ENCODE measurements at places on chromosomes 12 and 14.
A peak's percentile ranks its signal among the peaks of the same experiment; 100 is the strongest.

- DNase-seq: no peak
Observed at GRCh38 chr12:115598871-115599811, 678.4 kb downstream of the MED13L start.

- no peak for DNase-seq
Observed at GRCh38 chr14:55874785-55875184, 243.4 kb upstream of the PELI2 start.

- DNase-seq: no peak
Observed at GRCh38 chr12:27164330-27165040, 79.6 kb upstream of the STK38L start.

GRCh38 chr12:132986885-132987225 lies 688 bp downstream of the ZNF26 start:
- DNase-seq: no peak

DNA sequence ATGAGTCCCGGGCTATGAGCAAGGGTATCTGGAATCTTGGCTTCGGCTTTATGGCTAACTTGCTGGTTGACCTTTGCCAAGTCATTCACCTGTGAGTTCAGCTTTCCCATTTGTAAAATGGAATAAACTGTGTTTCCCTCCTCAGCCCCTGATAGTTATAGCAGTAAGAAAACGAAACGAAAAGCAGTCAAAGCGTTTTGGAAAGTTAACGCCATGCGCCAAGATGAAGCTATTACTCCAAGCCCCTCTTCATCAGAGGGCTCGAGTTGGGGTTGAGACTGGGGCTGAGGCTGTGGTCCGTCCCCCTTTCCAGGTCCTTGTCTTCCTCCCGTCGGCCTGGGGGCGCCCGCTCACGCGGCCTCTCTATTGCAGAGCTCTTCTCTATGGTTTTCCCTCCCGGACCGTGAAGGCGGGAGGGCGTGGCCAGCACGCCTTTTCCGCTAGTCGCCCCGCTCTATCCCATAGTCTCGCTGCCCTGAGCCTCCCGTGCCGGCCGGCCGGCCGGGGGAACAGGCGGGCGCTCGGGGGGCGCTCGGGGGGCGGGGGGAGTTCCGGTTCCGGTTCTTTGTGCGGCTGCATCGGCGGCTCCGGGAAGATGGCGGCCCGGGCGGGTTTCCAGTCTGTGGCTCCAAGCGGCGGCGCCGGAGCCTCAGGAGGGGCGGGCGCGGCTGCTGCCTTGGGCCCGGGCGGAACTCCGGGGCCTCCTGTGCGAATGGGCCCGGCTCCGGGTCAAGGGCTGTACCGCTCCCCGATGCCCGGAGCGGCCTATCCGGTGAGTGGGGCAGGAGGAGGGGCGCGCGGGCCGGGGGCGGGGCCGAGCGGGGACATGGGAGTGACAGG lies at the start of gene SMARCD1:
Gene SMARCD1 (plus strand): TSS at position 568 of the 840 bp plus-strand sequence. CDS start 28 bp downstream, at position 596.
- peak; percentile 71 for DNase-seq

DNA sequence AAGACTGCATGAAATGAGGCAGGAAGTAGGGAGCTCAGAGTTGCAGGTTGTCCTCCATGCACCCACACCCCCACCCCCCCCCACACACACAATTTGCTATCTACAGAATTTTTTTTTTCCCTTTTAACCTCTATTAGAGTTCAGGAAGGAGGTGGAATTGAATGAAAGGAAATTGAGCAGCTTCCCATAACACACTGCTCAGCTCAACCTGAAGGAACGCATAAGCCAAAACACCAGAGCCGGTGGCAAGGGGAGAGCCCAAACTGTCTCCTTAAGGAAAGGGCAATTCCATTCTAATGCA lies 74.1 kb downstream of the NUAK1 start:
- DNase-seq: no peak

GRCh38 chr12:125098676-125099408 lies 33.6 kb downstream of the AACS start:
- no peak for DNase-seq

DNA sequence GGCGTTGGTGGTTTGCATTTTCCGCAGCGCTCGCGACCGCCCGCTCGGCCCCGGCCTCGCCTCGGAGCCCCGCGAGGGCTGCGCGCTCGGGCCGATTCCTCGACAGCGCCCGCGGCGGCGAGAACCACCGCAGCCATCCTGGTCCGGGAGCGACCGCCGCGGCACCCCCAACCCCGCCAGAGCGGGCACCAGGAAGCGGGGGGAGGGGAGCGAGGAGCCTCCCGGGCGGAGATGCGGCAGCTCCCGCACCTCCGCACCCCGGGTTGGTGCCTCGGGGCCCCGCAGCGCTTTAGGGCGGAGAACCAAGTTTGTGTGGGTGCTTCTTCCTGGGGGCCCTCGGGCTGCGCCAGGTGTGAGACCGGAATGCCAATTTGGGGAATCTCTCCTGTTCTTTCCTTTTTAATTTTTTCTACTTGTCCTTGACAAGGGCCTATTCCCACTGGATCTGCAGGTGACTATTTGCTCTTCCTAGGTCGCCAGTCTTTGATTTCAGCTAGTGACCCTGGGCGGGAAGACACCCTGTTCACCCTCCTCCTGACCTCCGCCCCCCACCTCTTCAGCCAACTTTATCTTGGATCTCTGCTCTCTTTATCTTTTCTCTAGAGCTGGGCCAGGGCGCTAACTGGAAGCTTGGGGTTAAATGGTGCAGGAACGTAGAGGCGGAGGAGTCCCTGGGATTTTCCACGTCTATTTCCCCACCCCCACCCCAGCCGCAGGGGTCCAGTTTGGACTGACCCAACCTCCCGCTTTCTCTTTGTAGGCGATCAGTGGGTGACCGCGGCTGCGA lies at the start of gene SOCS2:
Gene SOCS2 (plus strand): TSS at position 751 of the 787 bp plus-strand sequence. CDS start 223 bp downstream, outside the sequence.
- DNase-seq: peak; percentile 5

GRCh38 chr12:86787419-86787818 lies 531.2 kb upstream of the MGAT4C start:
- no peak for DNase-seq

DNA sequence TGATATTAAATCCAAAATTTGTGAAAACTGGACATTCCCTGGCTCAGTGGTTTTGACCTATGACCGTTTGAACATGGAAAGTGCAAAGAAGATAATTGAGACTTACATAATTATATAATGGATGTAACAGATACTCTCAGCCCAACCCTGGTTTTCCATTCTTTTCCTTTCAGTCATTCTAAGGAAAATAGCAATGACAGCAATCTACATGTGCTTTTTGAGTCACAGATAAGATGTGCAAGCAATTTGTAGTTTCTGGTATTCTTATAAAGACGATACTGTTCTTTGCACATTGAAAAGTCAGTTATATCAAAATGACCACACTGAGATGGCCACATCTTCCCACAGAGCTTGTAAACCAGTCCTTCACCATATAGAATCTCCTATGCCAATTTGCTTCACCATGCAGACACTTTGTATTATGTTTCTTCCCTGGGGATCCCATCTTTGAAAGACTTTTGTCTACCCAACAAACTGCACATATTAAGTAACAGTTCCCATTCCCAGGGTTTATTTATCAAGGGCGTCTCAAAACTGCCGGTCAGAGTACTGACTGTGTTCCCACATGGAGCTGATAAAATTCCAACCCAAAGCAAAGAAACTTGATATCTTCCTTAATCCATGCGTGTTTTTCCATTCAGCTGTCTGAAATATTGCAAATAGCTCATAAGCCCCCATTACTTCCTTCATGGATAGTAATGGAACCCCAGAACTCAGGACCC lies 34.8 kb downstream of the PLXNC1 start:
- DNase-seq: no peak

GRCh38 chr14:83419420-83419819 lies 1885.8 kb upstream of the SEL1L start:
- no peak for DNase-seq

DNA sequence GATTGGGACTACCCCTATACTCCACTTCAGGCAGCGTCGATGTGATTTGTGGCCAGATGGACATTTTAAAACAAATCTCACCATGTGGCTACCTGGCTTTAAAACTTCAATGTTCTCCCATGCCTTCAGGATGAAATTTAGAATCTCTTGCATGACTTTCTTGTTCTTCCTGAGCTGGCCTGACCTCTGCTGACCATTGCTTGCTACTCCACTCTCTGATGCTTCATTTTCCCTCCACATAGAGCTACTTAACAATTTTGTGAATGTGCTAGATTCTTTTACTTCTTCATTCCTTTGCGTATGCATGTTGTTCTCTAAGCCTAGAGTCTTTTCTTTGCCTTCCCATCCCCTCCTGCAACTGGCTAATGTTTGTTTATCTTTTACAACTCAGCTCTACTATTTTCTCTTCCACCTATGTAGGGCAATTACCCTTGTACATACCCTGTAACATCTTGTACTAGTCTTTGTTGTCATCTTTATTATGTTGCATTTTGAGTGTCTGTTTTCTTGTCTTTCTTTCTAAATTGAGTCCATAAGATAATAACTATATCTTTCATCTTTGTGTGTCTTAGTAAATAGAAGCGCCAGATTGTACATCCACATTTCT lies 41.2 kb downstream of the YLPM1 start:
- no peak for DNase-seq

DNA sequence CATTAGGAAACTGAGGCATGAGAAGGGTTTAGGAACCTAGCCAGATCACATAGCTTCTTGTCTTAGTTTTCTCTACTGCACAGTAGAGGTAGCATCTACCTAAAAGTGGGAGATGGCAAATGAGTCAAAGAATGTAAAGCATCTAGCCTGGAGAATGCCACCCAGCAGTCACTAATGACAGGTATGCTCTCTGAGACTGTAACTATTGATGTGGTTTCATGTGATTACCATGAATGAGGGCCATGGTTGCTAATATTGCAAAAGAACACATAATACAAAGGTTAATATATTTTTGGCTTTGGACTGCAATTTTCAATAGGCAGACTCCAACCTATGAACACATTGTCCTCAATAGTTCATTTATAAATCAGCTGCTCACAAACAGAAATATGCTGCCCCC lies 389.9 kb downstream of the GRIN2B start:
- no peak for DNase-seq

DNA sequence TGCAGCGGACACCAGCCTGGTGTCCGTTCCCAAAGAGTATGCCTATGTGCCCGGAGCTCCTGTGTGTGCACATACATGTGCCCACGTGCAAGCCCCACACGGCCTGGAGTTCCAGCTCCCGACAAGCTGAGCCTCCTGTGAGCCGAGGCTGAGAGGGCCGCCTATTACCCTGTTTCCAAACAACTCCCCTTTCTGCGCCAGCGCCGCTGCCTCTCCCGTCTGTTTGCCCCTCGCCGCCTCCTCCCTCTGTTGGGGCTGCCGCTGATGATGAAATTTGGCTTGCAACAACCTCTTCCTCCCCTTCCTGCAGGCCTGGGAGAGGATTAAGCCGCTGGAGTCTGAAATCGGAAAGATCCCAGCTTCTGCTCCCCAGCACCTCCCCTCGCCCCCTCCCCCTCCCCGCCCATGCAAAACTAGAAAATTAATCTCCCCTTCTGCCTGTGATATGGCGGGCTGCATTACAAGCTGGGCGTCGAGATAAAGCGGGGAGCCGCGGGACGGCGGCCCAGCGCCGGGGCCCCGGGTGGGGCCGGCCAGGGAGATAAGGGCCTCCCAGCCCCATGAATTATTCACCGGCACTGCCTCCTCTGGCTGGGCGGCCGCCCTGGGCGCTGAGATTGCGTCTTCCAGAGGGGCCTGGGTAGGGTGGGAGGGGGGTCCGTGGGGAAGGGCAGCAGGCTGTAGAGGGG lies 6.8 kb upstream of the ASIC1 start:
- no peak for DNase-seq

GRCh38 chr12:50297027-50297426 lies 13.7 kb upstream of the LIMA1 start:
- DNase-seq: no peak

DNA sequence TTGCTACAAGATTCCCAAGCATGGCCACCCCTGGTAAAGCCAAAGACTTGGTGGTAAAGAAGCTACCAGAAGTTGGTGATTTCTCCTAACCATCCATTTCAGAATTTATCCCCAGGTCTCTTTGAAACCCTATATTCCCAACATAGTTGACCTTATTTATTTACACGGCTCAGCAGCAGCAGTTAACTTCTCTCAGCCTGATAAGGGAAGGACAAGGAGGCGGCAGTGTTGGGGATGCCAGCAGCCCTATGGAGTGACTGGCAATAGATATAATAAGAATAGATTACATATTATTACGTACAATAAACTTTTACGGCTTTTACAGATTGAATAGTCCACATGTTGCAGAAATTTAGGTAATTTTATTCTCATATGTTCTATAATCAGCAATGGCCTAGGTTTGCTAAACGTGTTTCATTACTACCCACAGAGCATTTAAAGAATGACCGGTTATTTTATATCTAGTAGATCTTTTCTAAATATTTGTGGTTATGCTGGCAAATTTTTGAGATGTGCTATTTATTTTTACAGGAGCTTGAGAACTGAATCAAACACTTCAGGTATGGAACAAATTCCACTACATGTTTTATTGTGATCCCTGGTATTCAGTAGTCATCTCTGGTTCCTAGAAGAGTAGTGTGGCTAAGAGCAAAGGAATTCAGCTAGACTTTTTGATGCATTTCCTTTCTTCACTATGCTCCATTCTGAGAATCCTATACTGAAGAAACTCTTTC lies 19.8 kb upstream of the PALS1 start:
- DNase-seq: no peak

GRCh38 chr12:116697305-116697704 lies 40.6 kb downstream of the SPRING1 start:
- DNase-seq: no peak

DNA sequence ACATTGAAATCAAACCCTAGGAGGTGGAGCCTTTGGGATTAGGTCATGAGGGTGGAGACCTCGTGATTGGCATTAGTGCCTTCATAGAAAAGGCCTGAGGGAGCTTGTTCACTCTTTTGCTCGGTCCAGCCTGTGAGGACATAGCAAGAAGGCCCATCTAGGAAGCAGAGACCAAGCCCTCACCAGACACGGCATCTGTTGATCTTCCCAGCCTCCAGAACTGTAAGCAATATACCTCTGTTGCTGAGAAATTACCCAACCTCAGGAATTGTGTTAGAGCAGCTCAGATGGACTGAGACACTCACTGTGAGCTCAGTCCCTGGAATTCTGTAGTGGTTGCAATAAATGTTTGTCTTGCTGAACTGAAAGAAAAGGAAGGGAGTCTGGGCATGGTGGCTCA lies 116.2 kb upstream of the MAP1LC3B2 start:
- DNase-seq: no peak

- no peak for DNase-seq
Observed at GRCh38 chr12:64621257-64621942, 11.1 kb downstream of the RASSF3 start.

DNA sequence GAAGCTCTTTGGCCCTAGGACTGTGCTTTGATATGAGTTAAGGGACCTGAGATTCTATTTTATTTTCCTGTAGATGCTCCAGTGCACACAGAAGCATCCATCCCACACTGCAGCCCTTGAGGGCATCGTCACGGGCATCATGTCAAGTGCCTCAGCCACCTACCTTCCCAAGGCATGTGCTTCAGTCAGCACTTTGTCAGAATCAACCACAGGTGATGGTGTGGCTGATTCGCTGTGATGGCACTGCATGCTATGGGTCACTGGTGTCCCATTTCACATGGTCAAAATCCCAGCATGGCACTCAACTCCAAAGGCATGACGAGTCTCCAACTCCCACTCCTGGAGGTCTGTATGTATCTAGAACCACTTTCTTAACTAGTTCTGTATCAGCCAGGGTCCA lies 100.8 kb downstream of the AACS start:
- no peak for DNase-seq

DNA sequence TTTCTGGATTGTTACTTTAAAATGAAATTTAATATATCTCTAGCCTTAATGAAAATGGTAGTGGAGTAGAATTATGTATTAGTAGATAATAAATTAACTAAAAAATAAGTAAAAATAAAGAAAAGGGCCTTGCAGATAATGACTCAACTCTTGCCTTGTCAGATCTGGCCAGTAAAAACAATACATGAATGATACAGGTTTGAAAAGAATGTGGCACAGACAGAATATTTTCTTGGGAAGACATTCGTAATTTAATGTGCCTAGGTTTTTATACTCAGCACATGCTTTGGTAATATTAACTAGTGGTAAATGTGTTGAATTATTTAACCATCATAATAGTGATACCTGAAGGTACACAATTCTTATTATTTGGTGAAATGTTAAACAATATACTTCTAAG lies 28.3 kb downstream of the ATF7IP start:
- DNase-seq: no peak

All from activated CD8-positive, alpha-beta memory T cell treated with anti-CD3 and anti-CD28 coated beads for 1 hour (primary cell).